ENCODE measurements at places on chromosomes 16 and 17. TPM values are rescaled to one million over a fixed set of nuclear protein-coding genes. Genes with fewer than 3 reads are reported as not detected.

GRCh38 chr17:41748275-41748674 lies 13.8 kb upstream of the HAP1 start:
- DNase-seq: no peak

Gene GNGT2
- not detected for total RNA-seq

Gene TPSD1
- total RNA-seq: not detected

DNA sequence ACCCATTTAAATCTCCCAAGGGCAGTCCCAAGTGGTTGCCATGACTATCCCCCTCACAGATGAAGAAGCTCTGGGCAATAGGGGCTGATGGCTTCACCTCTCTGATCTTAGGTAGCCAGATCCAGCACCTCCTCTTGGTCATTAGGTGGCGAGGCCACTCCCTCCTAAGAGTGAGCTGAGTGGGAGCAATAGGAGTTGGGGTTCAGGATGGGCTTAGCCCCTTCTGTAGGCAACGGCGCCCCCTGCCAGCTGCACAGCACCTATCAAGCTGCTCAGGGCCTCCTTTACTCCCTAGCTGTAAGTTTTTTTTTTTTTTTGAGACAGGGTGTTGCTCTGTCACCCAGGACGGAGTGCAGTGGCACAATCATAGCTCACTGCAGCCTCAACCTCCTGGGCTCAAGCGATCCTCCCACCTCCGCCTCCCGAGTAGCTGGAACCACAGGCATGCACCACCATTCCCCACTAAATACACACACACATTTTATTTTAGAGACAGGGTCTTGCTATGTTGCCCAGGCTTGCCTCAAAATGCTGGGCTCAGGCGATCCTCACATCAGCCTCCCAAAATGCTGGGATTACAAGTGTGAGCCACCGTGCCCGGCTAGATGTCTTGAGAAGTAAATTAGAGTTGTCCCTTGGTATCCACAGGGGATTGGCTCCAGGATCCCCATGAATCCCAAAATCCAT lies 3.5 kb upstream of the RRAD start:
- DNase-seq: peak; percentile 41

Gene OR1F1
- not detected for total RNA-seq

GRCh38 chr17:7283471-7284216 lies 2.1 kb downstream of the SLC2A4 start:
- DNase-seq: no peak

GRCh38 chr17:57051886-57052361 lies 33.1 kb upstream of the AKAP1 start:
- DNase-seq: no peak

Gene SLC26A11
- total RNA-seq: 26.0 TPM

DNA sequence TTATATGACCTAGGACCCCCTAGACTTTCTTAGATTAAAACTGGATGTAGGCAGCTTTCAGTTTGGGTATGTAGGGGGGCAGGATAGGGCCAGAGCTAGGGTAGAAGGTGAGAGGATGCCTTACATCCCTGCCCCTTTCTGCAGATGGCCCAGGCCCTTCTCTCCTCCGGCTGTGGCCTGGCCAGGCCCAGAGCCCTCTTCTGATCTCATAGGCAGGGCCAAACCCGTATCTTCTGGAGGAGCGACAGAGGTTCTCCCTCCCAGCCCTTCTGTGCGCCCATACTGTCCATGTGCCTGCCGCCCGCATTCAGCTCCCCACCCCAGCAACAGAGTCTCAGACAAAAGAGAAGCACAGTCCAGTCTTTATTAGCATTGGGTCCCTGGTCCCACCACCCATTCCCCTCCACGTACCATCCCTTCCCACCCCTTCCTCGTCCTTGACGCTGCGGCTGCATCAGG lies 2.0 kb upstream of the TSPOAP1 start:
- no peak for DNase-seq

DNA sequence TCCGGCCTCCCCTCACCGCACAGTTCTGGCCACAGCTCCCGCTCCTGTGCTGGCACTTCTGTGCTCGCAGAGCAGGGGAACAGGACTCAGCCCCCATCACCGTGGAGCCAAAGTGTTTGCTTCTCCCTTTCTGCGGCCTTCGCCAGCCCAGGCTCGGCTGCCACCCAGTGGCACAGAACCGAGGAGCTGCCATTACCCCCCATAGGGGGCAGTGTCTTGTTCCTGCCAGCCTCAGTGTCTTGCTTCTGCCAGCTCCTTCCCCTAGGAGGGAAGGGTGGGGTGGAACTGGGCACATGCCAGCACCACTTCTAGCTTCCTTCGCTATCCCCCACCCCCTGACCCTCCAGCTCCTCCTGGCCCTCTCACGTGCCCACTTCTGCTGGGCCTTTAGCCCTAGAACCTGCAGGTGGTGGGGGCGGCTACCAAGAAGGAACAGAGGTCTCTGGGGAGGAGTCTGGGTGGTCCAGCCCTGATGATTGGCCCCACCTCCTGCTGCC lies 645 bp upstream of the ELMO3 start:
- peak; percentile 52 for DNase-seq

Gene FGF11
- 10.7 TPM for total RNA-seq

- DNase-seq: no peak
Observed at GRCh38 chr16:89986600-89986999, 32.7 kb downstream of the DBNDD1 start.

DNA sequence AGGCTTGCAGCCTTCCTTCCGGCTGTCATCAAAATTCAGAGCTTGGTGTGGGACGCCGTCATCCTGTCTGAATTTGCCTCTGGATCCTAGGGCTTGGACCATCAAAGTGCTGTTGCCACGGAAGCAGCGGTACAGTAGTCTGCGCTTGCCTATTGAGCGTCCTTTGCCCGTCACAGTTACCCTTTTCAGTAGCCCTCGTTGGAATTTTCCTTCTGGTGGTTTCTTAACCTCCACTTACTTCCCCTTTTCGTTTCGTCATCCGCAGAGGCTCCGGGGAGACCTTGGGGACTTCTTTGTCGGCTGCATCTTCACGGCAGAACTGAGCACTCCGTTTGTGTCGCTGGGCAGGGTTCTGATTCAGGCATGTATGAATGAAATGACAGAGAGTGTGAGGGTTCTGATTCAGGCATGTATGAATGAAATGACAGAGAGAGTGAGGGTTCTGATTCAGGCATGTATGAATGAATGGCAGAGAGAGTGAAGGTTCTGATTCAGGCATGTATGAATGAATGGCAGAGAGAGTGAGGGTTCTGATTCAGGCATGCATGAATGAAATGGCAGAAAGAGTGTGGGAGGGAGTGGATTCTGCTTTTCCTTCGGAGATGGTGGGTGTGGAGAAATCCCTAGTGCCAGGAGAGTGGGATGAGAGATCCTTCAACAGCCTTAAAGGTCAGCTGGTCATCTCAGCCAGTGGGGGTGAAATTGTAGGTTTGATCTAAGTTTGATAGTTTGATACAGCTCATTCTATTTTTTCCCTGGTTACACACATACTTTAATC lies 8.0 kb downstream of the TLCD3A start:
- DNase-seq: no peak

Gene GPS2
- total RNA-seq: 39.1 TPM

DNA sequence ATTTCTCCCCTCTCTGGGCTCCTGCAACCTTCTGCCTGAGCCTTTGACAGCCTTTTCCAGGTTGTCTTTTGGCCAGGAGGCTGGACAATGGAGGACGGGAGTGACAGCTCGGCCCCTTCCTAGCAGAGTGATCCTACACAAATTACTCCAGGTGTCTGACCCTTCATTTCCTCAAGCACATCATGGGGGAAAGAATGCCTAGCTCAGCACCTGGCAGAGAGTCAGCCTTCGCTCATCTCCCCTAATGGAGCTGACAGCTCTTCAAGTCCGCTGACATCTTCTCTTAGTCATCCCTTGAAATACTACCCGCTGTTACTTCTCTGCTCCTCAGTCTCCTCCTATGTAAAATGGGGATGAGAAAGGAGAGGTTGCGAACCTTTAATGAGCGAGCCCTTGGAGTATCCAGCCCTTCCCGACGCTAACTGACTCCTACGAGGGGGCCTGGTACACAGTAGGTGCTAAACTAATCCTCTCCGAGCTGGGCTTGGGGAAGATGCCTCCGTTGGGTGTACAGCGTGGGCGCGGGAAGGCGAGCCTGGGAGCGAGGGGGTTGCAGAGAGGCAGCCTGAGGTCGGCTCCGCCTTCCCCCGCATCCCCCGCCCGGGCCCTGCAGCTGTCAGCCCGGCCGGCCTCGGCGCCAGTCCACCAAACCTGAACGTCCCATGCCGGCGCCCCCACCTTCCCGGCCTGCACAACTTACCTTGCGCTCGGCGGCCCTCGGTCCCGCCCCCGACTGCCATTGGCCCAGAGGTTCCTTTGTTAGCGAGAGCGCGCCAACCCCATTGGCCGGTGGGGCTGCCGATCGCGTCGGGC lies 480 bp upstream of the MPRIP start:
- DNase-seq: peak; percentile 85

DNA sequence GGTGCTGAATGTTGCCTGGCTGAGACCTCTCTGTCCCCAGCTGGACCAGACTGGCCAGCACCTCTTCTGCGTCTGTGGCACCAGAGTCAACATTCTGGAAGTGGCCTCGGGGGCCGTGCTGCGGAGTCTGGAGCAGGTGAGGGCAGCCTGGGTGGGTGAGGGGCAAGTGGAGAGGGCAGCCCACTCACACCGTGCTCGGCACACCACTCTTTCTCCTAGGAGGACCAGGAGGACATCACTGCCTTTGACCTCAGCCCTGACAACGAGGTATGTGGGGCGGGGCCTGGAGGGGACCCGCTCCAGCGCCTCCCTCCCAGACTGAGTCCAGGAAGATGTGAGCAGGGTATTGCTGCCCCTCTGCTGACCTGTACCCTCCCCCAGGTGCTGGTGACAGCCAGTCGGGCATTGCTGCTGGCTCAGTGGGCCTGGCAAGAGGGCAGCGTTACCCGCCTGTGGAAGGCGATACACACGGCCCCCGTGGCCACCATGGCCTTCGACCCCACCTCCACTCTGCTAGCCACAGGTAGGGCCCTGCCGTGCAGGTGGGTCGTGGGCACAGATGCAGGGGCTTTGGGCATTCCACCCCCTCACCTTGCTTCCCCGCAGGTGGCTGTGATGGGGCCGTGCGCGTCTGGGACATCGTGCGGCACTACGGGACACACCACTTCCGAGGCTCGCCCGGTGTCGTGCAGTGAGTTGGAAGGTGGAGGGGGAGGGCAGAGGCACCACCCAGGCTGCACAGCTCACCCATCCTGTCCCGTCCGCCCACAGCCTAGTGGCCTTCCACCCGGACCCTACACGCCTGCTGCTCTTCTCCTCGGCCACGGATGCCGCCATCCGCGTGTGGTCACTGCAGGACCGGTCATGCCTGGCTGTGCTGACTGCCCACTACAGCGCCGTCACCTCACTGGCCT lies 2.6 kb downstream of the TBL3 start:
- DNase-seq: no peak

DNA sequence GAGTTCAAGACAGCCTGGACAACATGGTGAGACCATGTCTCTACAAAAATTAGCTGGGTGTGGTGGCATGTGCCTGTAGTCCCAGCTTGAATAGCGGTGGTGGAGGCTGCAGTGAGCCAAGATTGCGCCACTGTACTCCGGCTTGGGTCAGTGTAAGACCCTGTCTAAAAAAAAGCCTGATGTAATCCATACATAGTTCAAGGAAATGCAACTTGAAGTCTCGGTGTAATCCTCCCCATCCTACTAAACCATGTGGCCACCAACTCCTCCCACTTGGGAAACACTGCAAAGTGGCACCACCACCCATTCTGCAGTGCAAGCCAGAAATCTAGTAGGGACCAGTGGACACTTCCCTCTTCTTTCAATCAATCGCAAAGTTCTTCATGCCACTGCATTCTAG lies 5.4 kb upstream of the KPNB1 start:
- no peak for DNase-seq

DNA sequence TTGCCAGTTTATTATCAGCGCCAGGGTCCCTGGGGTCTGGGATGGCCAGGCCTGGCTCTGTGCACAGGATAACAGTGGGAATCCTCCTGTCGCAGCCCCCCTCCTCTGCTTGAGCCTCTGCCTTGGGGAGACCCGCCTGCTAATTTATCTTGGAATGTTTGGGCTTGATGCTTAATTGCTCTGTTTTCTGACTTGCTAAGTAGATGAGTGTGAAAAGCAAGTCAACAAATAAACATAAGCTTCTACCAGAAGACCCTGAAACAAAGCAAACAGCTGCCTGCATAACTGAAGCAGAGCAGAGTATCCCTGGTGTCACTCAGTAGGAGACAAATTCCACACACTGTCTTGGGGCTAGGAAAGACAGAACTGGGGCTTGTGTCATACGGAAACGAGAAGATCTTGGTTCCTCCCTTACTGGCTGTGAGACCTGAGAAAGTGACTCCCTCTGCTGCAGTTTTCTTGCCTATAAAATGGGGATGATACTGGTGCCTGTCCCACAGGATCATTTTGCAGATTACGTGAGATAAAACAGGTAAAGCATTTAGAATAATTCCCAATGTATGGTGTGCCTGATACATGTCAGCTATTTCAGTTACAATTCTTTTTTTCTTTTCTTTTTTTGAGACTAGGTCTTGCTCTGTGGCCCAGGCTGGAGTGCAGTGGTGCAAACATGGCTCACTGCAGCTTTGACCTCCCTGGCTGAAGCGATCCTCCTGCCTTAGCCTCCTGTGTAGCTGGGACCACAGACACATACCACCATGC lies 44.8 kb upstream of the IRX3 start:
- no peak for DNase-seq

Gene VKORC1
- 128 TPM for total RNA-seq

DNA sequence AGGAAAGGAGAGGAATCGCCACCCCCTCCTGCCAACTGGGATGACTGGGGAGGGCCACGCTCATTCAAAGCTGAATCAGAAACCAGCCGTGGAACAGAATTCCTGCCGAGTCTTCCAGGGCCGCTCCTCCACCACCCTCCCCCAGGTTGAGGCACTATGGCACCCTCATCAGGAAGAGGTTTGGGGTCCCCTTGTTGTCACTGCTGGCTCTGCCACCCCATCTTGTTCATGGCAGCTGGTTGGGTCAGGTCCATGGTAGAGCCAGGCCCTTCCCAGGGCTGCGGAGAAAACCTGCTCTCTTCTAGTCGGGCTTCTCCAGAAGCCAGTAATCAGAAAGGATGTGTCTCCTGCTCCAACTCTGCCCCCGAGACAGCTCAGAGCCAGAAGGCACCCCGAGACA lies 41.8 kb downstream of the KCNJ12 start:
- no peak for DNase-seq

GRCh38 chr16:14278749-14279148 lies 207.6 kb downstream of the MRTFB start:
- no peak for DNase-seq
